ENCODE measurements at places on chromosomes 5 and 9.

- no peak for DNase-seq
These were observed 19.7 kb downstream of the MEGF9 start for GRCh38 chr9:120694559-120694958.

DNA sequence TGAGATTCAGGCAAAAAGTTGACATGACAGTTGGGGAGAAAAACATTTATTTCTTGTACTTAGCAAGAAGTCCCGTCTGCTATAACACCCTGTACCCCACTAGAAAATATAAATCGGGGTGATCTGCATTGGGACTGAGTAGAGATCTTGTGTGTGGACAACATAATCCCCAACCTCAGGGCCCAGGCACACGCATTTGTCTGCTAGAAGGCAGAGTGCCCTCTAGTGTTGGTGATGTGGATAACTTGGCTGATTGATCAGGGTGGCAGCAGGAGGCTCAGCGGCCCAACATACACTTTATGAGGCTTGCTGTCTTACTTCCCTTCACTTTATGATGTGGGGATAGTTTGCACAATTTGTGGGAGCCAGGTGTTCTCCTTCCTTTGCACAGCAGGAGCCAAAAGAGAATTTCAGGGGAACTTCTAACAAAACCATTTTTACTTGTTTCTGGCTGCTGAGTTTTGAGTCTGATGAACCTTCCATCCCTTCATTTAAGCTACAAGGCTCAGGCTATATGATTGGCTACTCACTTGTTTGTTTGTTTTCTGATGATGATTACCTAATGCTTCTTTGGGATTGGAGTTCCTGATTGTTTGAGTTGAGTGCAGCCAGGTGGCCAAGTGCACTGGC, 263.2 kb downstream of the DMAC1 start:
- DNase-seq: peak; percentile 56

DNA sequence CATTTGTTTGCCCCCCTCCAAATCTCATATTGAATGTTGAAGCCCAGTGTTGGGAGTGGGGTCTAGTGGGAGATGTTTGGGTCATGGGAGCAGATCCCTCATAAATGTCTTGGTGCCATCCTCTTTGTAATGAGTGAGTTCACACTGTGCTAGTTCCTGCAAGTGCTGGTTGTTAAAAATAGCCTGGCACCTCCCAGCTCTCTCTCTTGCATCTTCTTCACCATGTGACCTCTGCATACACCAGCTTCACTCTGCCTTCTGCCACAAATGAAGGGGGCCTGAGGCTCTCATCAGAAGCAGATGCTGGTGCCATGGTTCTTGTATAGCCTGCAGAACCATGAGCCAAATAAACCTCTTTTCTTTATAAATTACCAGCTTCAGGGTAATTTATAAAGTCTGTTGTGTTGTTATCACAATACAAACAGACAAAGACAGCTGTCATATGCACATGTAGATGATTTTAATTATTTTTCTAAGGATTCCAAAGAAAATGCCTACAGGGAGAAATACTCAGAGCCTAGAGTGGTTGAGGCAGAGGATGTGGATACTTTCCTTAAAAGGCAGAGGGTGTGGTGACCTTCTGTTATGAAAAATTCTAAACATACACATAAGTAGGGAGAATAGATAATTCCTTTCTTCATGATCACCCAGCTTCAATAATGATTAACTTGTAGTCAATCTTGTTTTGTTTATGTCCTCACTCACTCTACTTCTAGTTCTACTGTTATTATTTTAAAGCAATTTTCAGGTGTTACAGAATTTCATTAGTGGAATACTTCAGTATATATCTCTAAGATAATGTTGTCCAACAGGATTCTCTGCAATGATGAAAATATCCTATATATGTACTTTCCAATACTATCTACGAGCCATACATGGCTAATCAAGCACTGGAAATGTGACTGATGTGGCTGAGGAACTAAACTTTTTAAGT, 75.1 kb upstream of the RANBP6 start:
- DNase-seq: no peak

GRCh38 chr9:87671925-87672324, 54.0 kb upstream of the CTSL start:
- DNase-seq: no peak

DNA sequence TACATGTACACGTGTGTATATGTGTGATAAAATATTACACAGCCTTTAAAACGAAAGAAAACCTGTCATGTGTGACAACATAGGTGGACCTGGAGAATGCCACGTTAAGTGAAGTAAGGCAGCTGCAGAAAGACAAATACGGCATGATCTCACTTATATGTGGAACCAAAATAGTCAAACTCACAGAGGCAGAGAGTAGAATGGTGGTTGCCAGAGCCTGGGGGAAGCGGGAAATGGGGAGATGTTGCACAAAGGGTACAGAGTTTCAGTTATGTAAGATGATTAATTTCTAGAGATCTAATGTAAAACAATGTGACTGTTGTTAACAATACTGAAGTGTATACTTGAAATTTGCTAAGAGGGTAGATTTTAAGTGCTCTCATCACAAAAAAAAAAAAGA, 34.8 kb downstream of the ADAMTS12 start:
- no peak for DNase-seq

Measured in IMR-90 (cell line).